Suprapubic skin (tissue), 4 donors: ENCODE measurements at places on chromosomes 7 and 10.
A peak's percentile ranks its signal among the peaks of the same experiment; 100 is the strongest.

GRCh38 chr7:85897967-85898366 is 711.1 kb upstream of the SEMA3D start:
- DNase-seq: no peak

GRCh38 chr10:61321041-61321857 is 131.9 kb downstream of the TMEM26 start:
- DNase-seq: no peak

DNA sequence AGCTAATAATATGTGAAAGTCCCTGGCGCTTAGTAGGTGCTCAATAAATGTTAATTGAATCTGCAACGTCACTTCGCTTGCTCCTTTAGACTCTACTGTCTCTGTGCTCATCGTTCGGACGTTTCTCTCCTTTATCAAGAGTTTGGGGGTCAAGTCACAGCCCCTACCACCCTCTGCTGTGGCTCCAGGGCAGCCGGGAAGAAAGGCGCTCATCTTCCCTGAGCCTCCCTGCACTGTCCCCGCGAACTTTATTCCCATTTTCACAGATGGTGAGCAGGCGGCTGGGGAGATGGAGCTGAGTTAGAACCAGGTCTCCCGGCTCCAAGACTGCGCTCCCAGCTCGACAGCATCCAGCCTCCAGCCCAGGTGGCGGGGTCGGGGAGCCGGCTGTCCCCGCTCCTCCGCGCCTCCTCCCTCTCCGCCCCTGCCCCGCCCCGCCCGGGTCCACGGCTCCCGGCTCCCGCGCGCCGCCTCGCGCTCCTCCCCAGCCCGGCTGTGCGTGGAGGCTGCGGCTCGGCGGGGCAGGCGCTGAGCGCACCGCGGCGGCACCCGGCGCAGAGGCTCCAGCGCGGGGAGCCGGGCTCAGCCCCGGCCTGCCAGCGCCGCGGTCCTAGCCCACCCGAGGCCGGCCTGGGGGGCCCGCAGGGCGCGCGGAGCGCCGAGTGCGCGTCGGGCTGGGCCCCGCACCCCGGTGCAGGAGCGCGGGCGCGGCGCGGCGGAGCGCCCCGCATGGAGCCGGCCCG is at the start of gene CLEC2L:
CLEC2L (plus strand) TSS at position 487 of the 743 bp plus-strand sequence; CDS start at position 730, 243 bp downstream.
- no peak for DNase-seq

- no peak for DNase-seq
These were observed 123.0 kb downstream of the ANLN start for GRCh38 chr7:36512616-36513015.

GRCh38 chr10:33336582-33337325 is 2.3 kb upstream of the NRP1 start:
- DNase-seq: no peak

- no peak for DNase-seq
These were observed 254.9 kb downstream of the SKAP2 start for GRCh38 chr7:26609532-26609931.

- DNase-seq: no peak
These were observed 928 bp upstream of the CSTF2T start for GRCh38 chr10:51700228-51700817.

GRCh38 chr10:116316503-116316902 is 7.7 kb upstream of the CCDC172 start:
- no peak for DNase-seq

GRCh38 chr10:61633665-61634064 is 29.1 kb upstream of the CABCOCO1 start:
- no peak for DNase-seq

DNA sequence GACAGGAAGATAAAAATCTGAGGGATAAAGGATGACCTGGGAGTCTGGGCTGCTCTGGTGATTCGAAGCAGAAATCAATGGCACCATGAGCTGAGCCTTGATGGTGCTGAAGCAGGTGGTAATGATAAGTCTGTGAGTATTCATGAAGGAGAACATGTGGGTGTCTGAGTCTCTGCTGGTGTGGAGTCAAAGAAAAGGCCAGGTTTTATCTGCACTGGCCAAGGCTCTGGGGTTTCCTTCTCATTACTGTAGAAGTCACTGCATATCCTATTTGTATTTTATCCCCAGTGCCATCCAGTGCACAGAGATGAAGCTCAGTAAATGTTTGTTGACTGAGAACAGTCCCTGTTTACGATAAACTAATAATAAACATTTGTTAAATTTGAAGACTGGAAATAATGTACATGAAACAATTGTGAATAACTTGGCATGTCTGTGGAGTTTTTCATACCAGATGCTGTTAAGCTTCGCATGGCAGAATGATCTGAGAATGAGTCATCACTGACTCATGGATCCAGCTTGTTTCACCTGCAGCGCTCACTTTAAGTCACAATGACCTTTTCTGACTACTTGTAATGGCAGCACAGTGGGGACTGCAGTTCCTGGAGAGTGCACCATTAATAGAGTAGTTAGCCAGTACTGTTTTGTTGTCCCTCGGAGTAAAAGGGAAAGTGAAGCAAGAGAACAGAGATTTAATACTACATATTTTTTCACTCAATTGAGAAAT is 538.5 kb downstream of the HTR7 start:
- DNase-seq: no peak

- peak; percentile 57 for DNase-seq
These were observed 152.5 kb upstream of the CHST15 start for GRCh38 chr10:124245806-124246440.

- no peak for DNase-seq
These were observed 534 bp downstream of the FZD9 start for GRCh38 chr7:73433924-73434700.

DNA sequence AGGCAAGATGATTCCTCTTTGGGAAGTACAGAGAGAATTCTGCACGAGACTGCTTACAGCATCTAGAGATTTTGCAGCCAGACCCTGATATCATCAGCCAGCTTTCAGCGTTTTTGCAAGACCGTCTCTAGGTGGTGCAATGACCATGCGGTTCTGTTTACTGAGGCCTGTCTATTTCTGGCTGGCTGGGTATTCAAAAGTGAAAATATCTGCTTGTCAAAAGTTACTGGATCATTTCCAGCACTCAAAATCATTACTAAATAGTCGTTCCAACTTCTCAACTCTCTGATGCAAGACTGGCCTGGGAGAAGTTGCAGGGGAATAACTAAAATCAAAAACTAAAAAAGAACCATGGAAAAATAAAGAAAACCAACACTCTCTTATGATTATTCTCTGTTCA is 240.1 kb downstream of the ELMO1 start:
- peak; percentile 83 for DNase-seq
